ENCODE measurements at places on chromosomes 2 and 18. TPM values are rescaled to one million over a fixed set of nuclear protein-coding genes. Genes with fewer than 3 reads are reported as not detected.

- H3K27me3 ChIP-seq = no peaks in the 10 kb centered on the region
- DNase-seq = peak; percentile 4
- peak overlapping the region; percentile 54 for H3K27ac ChIP-seq
- peaks cover 86% of the 10 kb centered on the region for H3K36me3 ChIP-seq
Observed at GRCh38 chr2:233435436-233436190, 81.3 kb downstream of the DGKD start.

DNA sequence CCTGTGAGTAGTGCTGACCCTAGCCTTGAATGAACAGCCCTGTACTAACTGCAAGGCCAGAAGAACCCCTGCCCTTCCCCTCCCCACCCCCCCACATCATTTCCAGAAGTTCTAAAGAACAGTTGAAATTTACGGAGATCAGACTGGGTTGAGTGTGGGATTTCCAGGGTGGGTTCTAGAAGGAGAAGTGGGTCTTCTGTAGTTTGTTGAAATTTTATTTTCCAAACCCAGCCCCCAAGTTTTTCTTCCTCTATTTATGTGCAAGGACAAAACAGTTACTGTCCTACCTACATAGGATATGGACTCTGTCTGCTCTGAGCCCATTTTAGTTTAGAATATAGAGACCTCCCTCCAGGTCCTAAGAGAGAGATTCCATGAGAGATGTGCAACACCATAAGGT, 26.3 kb upstream of the CASP10 start:
- H3K27ac ChIP-seq = peak overlapping the region; percentile 95
- peaks cover 77% of the 10 kb centered on the region for H3K36me3 ChIP-seq
- DNase-seq = no peak
- H3K4me1 ChIP-seq = peaks cover 71% of the 10 kb centered on the region

DNA sequence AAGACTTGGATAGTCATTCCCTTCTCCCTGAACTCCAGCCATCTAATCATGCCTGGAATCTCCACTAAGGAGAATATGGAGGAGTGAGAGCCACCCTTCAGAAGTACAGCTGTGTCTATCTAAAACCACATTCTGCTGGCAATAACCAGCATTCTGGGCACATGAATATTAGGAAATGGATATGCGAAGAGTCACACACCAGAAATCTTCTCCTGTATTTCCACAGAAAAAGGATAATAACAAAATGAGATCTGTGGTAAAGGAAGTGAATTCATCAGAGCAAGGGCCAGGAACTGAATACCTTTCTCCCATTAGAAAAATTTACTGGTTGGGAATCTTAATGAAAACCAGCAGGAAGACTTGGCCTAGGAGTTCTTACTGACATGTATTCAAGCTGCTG, 218.8 kb downstream of the SCG2 start:
- H3K27me3 ChIP-seq = no peaks in the 10 kb centered on the region
- H3K4me1 ChIP-seq = no peaks in the 10 kb centered on the region
- no peak overlapping the region for H3K27ac ChIP-seq
- H3K4me3 ChIP-seq = no peak overlapping the region

The RGPD5 gene
- total RNA-seq = 75.9 TPM

DNA sequence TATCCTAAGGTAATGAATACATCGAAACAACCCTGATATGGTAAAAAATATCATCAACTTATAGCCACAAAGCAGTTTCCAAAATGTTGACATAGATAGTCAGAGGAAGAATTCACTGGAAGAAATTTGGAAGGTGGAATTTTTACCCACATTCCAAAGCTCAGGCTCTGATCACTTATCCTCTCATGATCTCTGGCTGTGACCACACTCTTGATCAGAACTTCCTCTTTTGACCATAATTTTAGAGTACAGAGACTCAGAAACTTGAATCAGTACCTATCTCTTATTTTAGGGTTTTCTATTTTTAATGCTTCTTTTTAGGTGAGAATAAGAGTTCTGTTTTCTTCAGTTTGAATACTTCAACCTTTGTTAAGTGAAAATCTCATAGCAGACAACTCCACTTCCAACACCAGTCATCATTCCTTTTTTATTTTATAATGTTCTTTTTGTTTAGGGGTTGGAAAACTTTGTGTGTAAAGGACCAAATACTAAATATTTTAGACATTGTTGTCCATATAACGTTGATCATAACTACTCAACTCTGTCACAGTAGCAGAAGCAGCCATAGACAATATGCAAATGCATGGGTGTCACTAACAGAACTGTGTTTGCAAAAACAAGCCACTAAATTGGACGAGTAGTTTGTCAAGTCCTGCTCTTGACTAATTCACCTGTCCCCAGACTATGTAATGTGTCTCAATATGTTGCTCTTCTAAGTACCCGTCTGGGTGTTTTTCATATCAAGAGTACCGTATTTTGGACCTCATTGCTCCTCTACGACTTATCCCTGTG, 891.6 kb upstream of the CRIM1 start:
- H3K4me1 ChIP-seq = no peaks in the 10 kb centered on the region
- no peaks in the 10 kb centered on the region for H3K27me3 ChIP-seq
- no peak for DNase-seq
- no peak overlapping the region for H3K27ac ChIP-seq

The KCNJ13 gene
- not detected for total RNA-seq

DNA sequence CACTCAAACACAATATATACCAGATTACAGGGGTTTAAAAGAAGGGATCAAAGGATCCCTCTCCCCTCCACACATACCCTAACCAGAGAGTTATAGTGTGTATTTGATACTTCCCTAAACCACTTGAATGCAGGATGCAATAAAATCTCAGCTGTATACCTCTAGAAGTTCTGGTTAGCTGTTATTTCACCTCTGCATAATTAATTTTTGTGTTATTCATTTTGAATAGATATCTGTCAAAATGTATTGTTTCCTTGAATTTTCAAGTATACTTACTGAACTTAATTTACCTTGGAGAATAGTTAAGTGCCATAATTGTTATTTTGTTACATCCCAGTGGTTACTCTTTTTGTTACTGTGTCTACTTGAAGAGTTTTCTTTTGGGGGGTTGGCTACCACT, 34.5 kb downstream of the DDX1 start:
- H3K36me3 ChIP-seq = peaks cover 85% of the 10 kb centered on the region
- DNase-seq = no peak
- H3K4me1 ChIP-seq = no peaks in the 10 kb centered on the region
- no peaks in the 10 kb centered on the region for H3K27me3 ChIP-seq

- DNase-seq = peak; percentile 28
- peaks cover 30% of the 10 kb centered on the region for H3K27me3 ChIP-seq
- no peak overlapping the region for H3K4me3 ChIP-seq
- H3K27ac ChIP-seq = no peak overlapping the region
Observed at GRCh38 chr18:47595831-47596501, 334.5 kb downstream of the SMAD2 start.

The ALPI gene
- total RNA-seq = not detected

The ARHGAP25 gene
- total RNA-seq = 324 TPM

The LGALSL gene
- 2.2 TPM for total RNA-seq

The NTSR2 gene
- total RNA-seq = not detected

DNA sequence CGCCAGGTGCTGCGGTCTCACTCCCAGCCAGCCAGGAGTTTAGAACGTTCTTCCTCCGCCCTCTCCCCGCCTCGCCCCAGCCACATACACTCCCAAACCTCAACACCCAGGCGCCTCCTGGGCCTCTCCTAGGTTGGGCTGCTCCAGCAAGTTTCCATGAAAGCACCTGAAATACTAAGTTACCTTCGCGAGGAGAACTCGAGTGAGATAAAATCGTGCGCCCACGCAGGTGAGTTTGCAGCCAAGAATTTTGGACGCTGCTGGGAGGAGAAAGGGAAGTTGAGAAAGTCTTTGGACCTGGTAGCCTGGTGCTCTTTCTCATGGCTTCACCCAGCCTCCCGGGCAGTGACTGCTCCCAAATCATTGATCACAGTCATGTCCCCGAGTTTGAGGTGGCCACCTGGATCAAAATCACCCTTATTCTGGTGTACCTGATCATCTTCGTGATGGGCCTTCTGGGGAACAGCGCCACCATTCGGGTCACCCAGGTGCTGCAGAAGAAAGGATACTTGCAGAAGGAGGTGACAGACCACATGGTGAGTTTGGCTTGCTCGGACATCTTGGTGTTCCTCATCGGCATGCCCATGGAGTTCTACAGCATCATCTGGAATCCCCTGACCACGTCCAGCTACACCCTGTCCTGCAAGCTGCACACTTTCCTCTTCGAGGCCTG, at the start of gene GPR39:
TSS of gene GPR39 (plus strand) at position 83 of the 673 bp plus-strand sequence.
- no peak within 1 kb of the TSS for H3K4me3 ChIP-seq
- H3K27me3 ChIP-seq = peaks cover 33% of the 10 kb centered on the region
- no peaks in the 10 kb centered on the region for H3K36me3 ChIP-seq
- no peak within 1 kb of the TSS for H3K27ac ChIP-seq

The IGFBP5 gene
- total RNA-seq = not detected

DNA sequence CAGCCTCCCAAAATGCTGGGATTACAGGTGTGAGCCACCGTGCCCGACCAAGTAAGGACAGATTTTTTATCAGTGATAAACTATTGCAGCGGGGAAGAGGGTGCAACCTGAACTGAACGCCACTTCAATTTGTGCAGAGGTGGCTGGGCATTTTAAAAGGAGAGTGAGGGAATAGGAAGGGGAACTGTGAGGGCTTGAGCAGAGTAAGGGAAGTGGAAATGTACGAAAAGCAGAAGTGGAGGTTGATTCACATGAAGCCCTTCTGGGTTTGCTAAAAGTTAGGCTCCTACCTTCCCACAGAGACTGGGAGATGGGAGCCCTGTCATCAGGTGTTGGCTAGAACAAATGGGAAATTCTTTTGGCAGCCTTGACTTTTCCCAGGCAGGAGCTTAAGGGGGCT, 6.1 kb downstream of the STK11IP start:
- H3K27ac ChIP-seq = peak overlapping the region; percentile 65
- peaks cover 19% of the 10 kb centered on the region for H3K4me1 ChIP-seq
- H3K27me3 ChIP-seq = no peaks in the 10 kb centered on the region
- H3K36me3 ChIP-seq = peaks cover 65% of the 10 kb centered on the region
- no peak overlapping the region for H3K4me3 ChIP-seq

The KLHL41 gene
- total RNA-seq = 0.27 TPM

DNA sequence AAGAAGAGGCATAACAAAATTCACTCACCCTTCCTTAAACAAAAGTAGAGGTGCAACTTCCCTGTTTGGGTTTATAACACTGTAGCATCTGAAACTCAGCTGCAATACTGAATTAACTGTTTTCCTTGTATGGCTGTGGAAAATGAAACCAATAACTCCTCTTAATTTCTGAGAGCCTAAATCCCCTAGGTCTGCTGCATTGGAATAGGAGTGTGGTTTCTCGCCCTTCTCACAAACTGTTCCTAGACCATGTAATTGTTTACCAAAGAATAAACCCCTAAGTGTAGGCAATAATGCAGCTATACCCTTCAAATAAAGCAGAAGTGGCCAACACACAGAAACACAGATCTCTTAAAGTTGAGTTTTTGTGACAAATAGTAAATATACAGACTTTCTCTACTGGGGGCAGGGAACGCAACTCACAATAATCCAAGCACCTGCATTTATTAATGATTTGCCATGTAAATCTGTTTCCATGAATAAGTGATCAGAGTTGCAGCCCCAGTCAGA, 52.0 kb downstream of the RASGRP3 start:
- H3K4me3 ChIP-seq = peak overlapping the region; percentile 25
- no peaks in the 10 kb centered on the region for H3K27me3 ChIP-seq
- peaks cover 78% of the 10 kb centered on the region for H3K4me1 ChIP-seq
- peaks cover 82% of the 10 kb centered on the region for H3K36me3 ChIP-seq
- H3K27ac ChIP-seq = peak overlapping the region; percentile 98

- no peaks in the 10 kb centered on the region for H3K4me1 ChIP-seq
- no peaks in the 10 kb centered on the region for H3K36me3 ChIP-seq
- H3K27me3 ChIP-seq = no peaks in the 10 kb centered on the region
- H3K27ac ChIP-seq = no peak overlapping the region
- H3K4me3 ChIP-seq = no peak overlapping the region
- no peak for DNase-seq
Observed at GRCh38 chr18:3097082-3097481, 84.1 kb upstream of the LPIN2 start.

The CFAP65 gene
- not detected for total RNA-seq

DNA sequence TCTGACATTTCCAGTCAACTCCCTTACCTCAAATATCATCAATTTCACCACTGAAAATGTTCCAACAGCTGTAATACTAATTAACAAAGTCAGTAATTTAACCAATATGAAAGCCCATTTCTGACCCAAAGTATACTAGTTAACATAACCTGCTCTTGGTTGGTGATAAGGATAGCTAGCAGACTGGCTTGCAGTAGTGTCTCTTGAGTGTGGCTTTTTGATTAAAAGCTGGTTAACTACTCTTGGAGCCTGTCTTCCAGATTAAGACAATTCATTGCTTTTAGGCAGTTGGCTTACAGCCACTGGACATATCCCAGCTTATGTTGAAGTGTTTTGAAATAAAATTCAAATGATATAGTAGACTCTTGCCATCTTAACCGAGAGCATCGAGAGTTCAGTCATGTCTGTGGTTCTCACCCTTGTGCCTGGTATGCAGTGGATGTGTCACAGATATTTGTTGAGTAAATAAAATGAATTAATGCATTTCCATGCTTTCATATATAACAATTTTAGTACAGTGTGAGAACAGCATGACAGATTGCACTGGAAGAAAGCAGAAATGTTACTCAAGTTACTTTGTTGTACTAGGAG, 158.1 kb downstream of the TANC1 start:
- no peak overlapping the region for H3K4me3 ChIP-seq
- no peak overlapping the region for H3K27ac ChIP-seq
- peaks cover 9% of the 10 kb centered on the region for H3K4me1 ChIP-seq

The TXNDC2 gene
- total RNA-seq = 0.13 TPM

DNA sequence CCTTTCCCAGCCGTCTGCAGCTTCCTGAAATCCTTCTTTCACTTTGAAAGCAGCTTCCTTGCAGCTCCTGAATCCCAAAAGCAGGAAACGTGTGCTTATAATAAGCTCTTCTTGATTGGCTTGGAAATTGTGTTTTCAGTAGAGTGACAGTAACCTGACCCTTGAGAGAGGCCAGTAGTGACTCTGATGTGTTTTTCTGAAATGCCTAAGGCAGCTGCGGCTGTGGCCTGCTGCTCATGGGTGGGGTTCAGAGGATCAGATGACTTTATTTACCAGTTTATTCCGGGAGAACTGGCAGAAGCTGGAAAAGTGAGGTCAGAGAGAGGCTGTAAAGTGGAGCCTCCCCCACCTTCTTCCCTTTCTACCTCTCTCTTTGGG, 31.9 kb upstream of the RPIA start:
- H3K4me3 ChIP-seq = no peak overlapping the region
- H3K4me1 ChIP-seq = no peaks in the 10 kb centered on the region
- no peaks in the 10 kb centered on the region for H3K27me3 ChIP-seq
- no peak overlapping the region for H3K27ac ChIP-seq
- no peaks in the 10 kb centered on the region for H3K36me3 ChIP-seq
- DNase-seq = no peak

The CLHC1 gene
- total RNA-seq = 10.5 TPM

DNA sequence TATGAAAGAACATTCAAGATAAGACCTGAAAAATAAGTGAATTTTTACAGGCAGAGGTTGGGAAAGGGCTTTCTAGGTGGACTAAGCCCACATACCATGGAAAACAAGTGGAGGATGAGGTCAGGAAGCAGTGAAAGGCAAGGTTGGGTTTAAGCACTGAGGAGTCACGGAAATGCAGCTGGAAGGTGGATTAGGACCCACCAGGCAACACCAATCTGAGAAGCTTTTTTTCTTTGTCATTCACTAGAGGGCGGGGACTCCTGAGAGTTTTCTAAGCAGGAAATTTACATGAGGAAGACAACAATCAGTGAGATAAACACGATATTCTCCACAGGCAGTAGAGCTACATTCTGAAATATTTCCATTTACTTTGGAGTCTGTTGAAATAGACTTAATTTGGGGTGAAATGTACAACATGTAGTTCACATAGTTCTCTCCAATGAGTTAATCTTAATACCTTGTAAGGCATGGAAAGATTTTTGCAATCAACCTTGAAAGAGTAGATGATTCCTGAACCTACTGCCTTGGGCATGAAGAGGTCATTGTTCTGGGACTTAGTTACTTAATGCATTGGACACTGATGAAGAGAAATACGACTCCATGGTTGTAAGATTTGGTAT, 40.7 kb downstream of the VIT start:
- H3K36me3 ChIP-seq = no peaks in the 10 kb centered on the region
- no peak overlapping the region for H3K4me3 ChIP-seq
- DNase-seq = no peak
- H3K4me1 ChIP-seq = no peaks in the 10 kb centered on the region
